ENCODE measurements at places on chromosomes 6 and 20.

DNA sequence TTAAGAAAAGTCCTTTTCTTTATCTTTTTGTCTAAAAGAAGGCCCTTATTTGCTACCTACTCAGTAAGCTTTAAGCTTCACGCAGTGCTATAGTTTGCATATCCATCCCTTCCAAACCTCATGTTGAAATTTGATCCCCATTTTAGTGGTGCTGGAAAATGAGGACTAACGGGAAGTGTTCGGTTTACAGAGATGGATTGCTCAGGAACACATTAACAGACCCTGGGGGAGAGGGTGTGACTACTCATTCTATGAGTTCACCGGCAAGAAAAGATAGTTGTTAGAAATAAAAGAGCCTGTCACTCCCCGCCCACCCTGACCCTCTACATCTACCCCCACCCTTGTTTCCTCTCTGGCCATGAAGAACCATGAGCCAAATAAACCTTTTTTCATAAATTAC, 546.2 kb downstream of the MEI4 start:
- no peak for DNase-seq

DNA sequence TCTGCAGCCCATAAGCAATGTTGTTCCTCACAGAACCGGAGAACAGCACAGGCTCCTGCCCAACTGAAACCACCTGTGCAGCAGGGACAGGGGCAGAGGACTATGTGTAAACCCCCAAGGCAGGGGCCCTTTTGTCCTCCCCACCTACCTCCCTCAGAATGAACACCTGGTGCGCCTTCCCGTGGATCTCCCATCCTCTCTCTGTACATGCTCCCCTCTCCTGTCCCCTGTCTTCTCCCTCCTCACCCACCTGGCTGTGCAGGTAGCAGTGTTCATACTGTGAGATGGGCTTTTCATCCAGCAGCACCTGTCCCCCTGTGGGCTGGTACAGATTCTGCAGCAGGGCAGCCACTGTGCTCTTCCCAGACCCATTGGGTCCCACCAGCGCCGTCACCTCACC, 8.5 kb downstream of the TAP2 start:
- DNase-seq, result no peak

- no peak for DNase-seq
Observed at GRCh38 chr6:135182071-135183001, 1.2 kb downstream of the MYB start.

GRCh38 chr6:150741633-150742200, 123.8 kb upstream of the MTHFD1L start:
- DNase-seq, result no peak

DNA sequence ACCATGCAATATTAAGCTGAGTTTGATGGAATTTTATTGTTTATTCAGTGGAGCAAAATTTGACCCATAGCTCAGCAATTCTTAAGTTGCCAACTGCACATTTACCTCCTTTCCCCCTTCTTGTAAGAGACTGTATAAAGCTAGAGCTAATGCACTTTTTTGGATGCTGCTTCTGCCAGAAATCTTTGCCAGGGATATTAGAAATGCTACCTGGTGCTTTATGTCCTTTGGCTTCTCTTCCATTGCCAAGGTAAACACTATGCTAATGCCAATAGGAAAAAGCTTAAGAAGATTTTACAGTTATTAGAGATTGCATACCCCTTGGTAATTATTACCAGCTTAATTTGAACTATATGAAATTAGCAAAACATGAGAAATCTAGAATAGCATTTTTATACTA, 79.0 kb upstream of the OGFRL1 start:
- DNase-seq, result no peak

DNA sequence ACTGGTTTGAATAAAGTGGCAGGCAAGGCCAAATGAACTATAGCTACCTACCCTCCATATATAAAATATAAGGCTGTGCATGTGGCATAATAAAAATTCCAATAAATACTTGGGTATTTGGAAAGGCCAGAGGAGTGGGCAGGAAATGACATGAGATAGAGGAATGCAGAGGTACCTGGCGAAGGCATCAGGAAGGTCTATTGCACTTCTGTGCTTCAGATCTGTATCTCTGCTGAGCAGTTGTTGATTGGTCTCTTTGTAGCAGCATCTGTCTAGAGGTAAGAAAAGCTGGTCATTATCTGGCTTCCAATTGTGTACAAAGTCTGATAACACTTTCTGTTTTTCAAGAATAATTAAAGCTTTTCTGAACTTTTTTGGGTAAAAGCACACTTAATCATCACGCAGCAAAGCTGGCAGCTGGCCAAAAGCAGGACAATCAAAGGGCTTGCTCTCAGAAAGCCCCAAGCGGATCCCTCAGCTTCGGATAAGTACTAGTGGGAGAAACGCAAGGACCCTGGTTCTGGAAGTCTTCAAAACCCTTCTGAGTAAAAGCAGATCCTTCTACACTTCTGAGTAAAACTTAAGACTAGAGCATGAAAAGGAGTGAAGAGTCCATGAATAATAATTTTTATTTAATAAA, 120.1 kb upstream of the TCF21 start:
- no peak for DNase-seq

GRCh38 chr6:137677709-137678108, 183.5 kb upstream of the OLIG3 start:
- DNase-seq, result no peak

DNA sequence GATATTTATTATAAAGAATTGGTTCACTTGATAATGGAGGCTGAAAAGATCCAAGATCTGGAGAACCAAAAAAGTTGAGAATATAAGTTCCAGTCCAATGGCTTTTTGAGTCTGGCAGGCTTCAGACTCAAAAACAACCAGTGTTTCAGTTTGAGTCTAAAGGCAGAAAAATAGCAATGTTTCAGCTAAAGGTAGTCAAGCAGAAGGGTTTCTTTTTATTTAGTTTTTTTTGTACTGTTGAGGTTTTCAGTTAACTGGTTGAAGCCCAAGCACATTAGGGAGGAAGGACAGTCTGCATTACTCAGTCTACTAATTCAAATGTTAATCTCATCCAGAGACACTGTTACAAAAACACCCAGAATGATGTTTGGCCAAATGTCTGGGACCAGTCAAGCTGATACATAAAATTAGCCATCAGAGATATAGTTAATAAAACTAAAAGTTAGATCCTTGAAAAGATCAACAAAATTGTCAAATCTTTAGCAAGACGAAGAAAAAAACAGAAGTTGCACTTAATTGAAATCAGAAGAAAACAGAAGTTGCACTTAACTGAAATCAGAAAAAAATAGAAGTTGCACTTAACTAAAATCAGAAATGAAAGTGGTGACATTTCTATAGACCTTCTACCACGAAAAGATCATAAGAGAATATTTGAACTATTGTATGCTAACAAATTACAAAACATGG, 980.3 kb upstream of the FLRT3 start:
- peak; percentile 67 for DNase-seq

DNA sequence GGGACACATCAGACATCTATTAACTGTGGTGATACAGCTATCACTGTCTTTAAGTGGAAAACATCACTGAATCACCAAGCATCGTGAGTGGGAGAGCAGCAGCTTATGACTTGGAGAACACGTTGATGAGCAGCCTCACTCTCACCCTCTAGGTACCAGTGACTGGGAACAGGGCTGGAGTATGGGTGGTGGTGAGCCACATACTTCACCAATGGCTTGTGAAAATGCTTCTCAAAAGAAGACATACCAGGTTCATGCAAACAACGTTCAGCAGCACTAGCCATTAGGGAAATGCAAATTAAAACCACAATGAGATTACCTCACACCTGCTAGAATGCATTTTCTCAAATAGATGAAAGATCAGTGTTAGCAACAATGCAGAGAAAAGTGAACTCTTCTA, 25.3 kb downstream of the SNX5 start:
- peak; percentile 40 for DNase-seq

DNA sequence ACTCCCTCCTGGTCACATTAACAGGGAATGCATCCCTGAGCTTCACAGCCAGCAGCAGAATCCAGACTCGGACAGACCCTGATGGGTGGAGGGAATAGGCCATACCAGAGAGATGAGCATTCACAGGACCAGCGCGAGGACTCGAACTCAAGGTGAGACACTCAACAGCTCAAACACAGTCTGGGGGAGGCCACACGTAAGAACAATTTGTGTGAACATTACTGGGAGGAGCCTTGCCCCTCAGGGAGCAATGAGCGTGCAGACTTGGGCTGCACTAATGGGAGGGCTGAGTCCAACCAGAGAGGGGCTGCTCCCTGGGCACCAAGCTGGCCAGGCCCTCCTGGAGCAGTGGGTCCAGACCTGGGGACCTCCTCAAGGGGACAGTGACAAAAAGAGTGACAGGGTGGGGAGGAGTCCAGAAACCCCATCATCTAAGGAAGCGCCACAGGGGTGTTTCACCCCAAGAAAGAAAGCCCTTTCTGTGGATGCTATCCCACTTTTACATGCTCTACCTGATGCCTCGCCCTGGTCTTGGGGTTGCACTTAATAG, 118.4 kb downstream of the MRPL14 start:
- DNase-seq, result no peak

GRCh38 chr6:146912730-146913685, 291.2 kb upstream of the STXBP5 start:
- no peak for DNase-seq

DNA sequence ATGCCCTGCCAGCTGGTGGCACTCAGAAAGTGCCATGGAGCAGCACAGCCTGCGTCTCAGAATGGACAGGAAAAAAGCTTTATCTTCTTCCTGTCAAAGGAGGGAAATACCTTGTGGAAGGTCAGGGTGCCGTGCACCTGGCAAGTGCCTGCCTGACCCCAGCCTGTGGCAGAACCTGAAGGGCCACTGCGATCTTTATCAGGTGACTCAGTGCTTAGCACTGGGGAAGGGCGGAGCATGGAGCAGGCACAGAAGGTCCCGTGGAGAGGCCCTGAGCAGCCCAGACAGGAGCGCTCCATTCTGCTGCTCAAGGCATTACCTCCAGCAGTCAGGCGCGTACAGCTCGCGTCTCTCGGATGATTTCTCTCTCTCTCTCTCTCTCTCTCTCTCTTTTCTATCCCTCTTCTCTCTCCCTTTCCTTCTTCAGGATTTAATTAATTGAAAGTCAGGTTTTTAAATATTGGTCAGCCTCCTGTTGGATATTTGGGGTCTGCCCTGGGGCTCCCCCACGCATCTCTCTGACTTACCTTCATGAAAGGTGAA, 31.7 kb downstream of the FOXC1 start:
- DNase-seq, result no peak

DNA sequence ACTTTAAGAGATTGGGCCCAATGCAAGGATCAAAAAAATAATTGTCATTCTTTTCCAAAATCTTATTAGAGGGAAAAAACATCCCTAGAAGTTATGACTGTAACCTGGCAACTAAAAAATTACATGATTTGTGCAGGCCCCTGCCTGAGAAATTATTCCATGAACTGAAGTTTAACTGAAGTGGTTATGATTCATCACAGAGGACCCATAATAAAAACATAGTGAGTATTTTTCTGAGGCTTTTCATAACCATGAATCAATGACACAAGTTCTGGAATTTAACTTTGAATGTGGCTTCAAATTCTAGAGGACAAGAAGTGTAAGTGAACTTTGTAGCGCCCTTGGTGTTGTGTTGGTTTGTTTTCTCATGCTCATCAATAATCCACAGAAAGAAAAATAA, 31.1 kb upstream of the CARMIL1 start:
- DNase-seq, result no peak

DNA sequence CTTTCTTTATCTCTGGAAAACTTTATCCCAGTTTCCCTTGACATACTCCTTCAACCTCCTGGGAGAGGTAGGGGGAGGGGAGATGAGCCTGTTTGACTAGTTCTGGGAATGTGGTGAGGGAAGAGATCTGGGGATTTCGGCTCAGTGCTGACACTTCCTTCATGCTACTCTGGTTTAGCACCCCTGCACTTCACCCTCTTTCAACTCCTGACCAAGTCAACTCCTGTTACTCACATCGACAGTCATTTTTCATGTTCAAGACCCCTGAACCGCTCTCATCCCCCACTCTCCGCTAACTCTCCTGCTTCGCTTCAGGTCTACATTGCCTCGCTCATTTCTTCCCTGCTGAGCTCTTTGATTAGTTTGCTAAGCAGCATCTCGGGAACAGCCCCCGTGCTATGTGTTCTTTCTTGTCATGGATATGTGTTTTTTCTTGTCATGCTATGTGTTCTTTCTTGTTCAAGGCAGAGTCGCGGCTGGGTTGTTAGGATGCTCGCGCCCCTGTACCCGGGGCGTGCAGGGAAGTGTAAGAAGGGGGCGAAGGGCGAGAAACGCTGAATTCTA, 16.6 kb upstream of the TRIM27 start:
- no peak for DNase-seq

- DNase-seq, result no peak
Observed at GRCh38 chr6:166578536-166579236, 7.8 kb downstream of the RAMACL start.

GRCh38 chr6:28380381-28380780, 19.2 kb downstream of the ZSCAN12 start:
- DNase-seq, result no peak

DNA sequence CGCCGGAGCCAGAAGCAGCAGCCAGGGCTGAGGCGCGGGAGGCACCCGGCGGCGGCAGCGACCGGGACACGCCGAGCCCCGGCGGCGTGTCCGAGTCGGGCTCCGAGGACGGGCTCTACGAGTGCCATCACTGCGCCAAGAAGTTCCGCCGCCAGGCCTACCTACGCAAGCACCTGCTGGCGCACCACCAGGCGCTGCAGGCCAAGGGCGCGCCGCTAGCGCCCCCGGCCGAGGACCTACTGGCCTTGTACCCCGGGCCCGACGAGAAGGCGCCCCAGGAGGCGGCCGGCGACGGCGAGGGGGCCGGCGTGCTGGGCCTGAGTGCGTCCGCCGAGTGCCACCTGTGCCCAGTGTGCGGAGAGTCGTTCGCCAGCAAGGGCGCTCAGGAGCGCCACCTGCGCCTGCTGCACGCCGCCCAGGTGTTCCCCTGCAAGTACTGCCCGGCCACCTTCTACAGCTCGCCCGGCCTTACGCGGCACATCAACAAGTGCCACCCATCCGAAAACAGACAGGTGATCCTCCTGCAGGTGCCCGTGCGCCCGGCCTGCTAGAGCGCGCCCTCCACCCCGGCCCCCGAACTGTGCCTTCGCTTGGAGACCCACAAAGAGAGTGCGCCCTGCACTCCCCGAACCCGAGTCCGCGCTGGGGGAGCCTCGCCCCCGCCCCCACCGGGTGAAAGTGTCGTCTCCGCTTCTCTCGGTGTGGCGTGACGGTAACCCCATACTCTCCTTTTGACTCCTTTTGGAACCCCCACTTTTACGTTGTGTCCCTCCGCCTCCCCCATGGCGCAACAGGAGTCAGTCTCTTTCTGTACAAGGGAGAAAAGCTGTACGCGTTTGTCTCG, 1.6 kb downstream of the INSM1 start:
- DNase-seq, result peak; percentile 67

DNA sequence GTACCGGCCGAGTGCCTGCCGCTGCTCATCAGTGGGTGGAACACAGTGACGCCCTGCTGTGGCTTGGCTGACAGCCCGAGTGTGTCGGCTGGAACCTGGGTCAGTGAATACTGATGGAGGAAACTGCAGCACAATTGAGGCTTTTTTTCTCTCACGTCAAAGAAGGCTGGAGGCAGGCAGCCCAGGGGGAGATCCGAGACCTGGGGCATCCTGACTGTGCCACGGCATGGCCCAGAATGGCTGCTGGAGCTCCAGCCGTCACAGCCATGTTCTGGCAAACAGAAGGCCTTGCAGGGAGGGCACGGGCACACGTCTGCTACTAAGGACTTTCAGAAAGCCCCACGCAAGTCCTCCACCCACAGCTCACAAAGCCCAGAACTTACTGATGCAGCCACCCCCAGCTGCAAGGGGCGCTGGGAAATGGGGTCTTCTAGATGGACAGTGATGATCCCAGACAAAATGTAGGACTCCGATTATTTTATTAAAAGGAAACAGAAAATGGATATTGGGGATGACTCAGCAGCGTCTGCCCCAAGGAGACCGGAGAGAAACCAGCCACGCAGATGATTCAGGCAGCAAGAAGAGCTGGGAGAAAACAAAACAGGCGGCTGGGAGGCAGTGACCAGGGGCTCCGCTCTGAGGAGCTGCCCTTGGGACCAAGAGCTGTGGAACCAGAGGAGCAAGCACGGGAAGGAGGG, 140.0 kb downstream of the TAF4 start:
- DNase-seq, result no peak

All from GM06990 (cell line).